ENCODE measurements at places on chromosomes 4 and X.

- DNase-seq, result no peak
Observed at GRCh38 chrX:23292354-23292987, 42.2 kb upstream of the PTCHD1 start.

DNA sequence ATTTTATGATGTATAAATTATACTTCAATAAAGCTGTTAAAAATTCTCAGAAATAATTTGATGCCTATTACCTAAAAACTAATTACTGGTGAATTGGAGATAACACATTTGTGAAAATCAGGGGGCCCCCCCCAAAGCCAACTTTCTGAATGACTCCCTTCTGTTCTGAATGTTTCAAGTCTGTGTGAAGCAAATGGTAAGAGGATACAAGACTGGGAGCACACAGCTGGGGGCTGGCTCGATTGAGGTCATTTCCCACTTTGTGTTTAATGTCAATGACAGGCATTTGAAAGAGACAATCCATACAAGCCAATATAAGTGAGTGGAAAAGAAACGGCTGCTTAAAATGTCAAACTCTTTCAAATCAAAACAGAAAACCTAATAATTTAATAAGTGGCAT is 155.8 kb downstream of the SH2D1A start:
- DNase-seq, result no peak

GRCh38 chr4:78291277-78291676 is 234.2 kb downstream of the FRAS1 start:
- no peak for DNase-seq

DNA sequence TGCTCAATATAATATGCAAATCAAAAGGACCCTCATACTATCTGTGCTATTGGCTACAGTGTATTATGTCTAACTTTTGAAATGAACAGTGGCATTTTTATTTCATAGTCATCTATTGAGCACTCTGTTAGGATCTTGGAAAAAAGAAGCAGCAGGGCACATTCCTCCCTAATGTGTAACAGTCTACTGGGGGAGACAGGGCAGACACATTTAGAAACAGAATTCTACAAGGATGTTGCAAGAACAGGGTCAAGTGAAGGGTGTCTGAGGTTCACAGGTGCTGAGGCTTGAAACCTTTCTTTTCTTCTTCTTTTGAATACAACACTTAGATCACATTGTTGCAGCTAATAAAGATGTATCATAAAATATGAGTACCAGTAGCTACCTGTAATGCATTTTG is 129.7 kb upstream of the SLC4A4 start:
- DNase-seq, result no peak

DNA sequence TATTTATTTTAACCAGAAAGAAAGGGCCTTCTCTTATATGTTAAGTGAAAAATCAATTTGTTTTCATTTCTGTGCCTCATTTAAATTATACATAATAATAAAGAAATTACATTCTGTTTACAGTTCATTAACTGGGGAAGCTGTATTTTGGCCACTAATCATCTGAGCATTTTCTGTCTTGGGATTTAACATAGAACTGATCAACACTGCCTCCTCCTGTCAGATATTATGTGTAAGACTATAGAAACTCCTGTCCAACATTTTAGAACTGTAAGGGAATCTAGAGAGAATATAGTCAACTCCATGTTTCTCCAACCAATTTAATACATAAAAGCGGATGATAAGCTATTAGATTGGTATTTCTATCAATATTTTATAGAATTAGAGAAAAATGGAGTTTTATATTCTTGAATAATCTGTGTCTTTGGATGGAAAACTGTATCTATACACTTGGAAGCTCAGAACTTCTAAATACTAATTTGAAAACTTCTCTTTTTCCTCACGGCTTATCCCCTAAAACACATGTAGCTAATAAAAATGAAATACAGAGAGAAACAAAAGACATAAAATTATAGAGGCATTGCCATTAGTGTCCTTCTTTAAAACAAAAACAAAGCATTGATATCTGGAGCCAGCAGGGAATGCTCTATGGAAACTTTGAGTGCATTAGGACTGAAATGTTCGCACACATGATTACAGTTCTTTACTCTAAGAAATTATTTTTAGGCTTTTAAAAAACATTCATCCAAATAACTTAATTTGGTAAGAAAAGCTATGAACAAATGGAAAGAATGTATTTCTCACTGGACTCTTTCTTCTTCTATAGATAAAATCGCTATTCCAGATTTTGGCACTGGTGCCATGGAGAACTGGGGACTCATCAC is 33.1 kb downstream of the ENPEP start:
- no peak for DNase-seq

GRCh38 chrX:18616688-18617406 is 55.1 kb downstream of the RS1 start:
- DNase-seq, result no peak

GRCh38 chr4:20318909-20319277 is 67.2 kb downstream of the SLIT2 start:
- no peak for DNase-seq

- no peak for DNase-seq
Observed at GRCh38 chr4:151797131-151797530, 36.3 kb upstream of the GATB start.

- no peak for DNase-seq
Observed at GRCh38 chr4:2818351-2818939, 25.2 kb upstream of the ADD1 start.

DNA sequence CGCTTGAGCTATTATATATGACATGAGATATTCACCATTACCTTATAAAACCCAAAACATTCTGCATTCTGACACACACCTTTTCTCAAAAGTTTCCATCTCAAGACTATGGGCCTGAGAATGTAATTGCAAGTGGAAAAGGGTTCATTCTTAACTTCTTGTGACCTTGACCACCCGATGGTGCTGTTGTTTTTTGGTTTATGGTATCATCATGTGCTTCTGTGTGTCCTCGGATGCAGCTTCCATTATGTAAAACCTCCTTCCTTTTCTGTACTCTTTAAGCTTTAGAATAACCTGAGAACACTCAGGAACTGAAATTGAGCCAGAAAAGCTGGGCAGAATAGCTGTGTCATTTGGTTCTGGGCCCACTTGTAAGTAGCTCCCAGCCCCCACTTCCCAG is 16.2 kb upstream of the PUDP start:
- no peak for DNase-seq

DNA sequence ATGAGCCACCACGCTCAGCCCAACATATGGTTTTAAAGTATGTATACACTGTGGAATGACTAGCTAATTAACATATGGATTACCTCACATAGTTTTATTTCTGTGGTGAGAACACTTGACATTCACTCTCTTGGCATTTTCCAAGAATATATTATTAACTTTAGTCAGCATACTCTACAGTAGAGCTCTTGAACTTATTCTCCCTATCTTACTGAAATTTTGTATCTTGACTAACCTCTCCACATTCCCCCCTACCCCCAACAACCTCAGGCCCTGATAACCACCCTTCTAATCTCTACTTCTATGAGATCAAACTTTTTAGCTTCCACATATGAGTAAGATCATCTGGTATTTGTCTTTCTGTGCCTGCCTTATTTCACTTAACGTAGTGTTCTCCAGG is 38.6 kb upstream of the AGA start:
- DNase-seq, result no peak

GRCh38 chr4:146182443-146182842 is 6.9 kb downstream of the LSM6 start:
- DNase-seq, result no peak

DNA sequence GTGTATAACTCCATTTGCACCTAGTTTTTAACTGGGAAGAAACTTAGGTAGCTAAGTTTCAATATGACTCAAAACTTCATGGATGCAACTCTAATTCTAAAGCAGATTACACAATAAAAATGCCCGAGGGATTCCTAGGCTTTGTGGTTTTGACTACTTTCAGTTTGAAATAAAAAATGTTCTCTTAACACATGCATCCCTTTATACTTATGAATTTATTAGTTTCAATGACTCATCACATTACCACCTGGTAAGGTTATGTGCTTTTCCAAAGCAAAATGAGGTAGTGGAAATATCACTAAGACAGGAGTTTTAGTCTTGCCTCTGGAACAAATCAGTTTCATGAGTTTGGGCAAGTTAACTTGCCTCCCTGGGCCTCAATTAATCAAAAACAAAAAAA is 125.5 kb downstream of the OPHN1 start:
- no peak for DNase-seq
